ENCODE measurements at places on chromosomes 4 and X.

GRCh38 chr4:171246948-171247347 lies 566.3 kb upstream of the GALNTL6 start:
- DNase-seq: no peak

GRCh38 chrX:10098270-10098713 lies 58.5 kb upstream of the CLCN4 start:
- no peak for DNase-seq

DNA sequence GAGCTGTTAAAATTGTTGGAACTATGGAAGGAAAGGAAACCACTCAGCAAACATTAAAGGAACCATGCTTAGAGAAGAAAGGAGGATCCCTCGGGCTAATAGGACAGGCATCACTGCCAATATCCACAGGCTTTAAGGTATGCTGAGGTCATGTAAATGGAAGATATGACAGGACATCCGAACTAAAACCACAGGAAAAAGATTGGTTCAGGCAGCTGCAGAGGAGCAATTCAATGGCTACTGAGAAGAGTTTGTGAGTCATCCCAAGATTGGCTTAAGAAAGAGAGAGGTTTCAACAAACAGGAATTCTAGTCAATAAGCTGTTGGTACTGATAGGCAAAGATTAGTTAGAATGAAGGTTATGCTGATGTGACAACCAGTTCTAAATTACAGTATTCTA lies 106.4 kb upstream of the FAM241A start:
- no peak for DNase-seq

- no peak for DNase-seq
Measured at GRCh38 chr4:148330161-148330560, 112.1 kb downstream of the NR3C2 start.

DNA sequence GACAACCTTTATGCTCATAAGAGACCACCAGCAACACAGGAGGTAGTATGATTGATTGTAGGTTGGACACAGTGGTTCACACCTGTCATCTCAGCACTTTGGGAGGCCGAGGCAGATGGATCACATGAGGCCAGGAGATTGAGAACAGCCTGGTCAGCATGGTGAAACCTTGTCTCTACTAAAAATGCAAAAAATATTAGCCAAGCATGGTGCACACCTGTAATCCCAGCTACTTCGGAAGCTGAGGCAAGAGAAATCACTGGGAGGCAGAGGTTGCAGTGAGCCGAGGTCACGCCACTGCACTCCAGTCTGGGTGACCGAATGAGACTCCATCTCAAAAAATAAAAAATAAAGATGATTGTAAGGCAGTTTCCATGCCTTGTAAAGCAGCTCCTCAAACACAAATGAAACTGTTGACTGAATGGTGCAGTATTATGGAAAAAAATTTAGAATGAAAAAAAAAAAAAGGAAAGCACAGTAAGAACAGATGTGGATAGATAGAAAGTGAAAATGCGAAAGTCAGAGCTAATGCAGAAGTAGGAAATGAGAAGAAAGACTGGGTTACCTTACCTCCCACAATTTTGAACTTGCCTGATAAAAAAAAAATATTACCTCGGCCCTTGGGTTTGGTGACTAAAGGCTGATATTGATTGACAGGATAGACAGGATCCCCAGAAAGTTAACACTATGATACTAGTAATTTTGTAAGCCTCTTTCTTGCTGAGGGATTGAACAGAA lies 249.2 kb upstream of the TRAM1L1 start:
- no peak for DNase-seq

GRCh38 chrX:23766650-23767551 lies 16.1 kb upstream of the SAT1 start:
- DNase-seq: no peak

GRCh38 chrX:69493193-69493592 lies 10.9 kb upstream of the NALF2 start:
- DNase-seq: no peak

DNA sequence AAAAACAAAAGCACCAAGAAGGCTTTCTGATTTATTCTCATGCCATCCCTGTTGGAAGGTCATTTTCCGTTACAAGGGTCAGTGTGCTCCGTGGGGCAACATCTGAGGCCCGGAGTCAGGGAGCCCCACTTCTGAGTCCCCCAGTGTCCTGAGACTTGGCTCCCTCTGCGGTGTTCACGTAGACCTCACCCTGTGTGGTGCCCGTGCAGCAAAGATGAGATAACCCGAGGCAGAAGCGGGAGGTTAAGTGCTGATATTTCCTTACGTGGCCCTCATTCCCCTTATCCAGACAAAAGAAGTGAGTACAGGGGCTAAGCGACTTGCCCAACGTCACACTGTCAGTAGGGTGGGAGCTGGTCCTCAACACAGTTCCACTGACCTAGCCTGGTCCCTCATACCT lies 3.5 kb downstream of the JAKMIP1 start:
- DNase-seq: no peak

DNA sequence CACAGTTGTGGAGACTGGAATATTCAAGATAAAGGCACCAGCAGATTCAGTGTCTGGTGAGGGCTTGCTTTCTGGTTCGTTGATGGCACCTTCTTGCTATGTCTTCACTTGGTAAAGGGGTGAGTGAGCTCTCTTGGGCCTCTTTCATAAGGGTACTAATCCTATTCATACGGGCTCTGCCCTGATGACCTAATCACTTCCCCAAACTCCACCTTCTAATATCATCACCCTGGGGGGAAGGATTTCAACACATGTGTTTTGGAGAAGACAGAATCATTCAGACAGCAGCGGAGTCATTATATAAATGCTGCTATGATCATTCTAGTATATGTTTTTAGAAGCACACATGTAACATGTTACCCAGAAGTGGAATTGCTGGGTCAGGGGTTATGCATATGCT lies 295.3 kb upstream of the CTSO start:
- DNase-seq: no peak

DNA sequence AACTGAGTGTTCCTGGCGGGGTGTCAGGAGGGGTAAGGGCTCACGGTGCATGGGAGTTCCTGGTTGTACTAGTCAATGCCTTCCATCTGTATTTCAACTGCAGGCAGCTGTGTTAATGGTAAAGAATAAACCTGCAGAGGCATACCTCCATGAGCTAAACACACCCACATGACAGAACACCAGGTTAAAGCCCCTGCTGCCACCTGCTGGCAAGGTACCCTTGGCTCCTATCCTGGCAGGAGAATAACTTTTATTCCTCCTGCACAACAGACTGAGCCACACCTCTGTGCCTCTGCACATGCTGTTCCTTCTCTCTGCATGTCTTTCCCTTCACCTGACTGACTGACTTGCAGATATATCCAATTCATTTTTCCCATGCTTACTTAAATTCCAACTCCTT lies 11.1 kb downstream of the ITIH6 start:
- DNase-seq: no peak

- no peak for DNase-seq
Measured at GRCh38 chrX:39304746-39305145, 503.5 kb downstream of the MID1IP1 start.

GRCh38 chrX:12309040-12309743 lies 170.9 kb downstream of the FRMPD4 start:
- no peak for DNase-seq

DNA sequence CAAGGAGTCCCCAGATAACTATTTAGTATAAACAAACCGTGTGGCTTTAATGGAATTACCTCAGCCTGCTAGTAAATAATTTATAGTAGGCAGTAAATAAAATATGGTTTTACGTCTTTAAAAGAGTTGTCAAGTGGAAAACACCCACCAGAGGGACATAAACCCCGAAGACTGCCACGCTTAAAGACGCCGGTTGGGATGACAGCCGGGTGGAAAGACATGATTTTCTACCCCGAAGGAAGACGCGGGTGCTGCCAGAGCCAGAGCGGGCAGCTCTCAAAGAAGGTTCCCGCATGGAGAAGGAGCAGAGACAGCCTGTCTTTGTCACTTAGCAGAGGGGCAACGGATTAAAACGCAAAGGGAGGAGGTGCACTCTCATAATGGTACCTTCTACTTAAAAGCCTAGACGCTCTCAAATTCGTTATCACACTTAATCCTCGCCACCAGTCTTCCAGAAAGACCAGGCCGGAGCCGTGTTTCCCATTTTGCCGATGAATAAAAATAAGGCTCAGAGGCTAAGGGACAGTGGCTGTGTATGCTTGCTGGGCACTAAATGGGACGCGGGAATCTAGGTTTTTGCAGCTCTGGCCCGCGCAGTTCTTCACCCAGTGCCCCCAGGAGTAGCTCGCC lies 140.5 kb upstream of the ZIC3 start:
- no peak for DNase-seq

GRCh38 chr4:131207589-131207988 lies 1941.5 kb upstream of the PCDH10 start:
- DNase-seq: no peak

- no peak for DNase-seq
Measured at GRCh38 chrX:143648705-143649104, 12.8 kb upstream of the SLITRK4 start.

DNA sequence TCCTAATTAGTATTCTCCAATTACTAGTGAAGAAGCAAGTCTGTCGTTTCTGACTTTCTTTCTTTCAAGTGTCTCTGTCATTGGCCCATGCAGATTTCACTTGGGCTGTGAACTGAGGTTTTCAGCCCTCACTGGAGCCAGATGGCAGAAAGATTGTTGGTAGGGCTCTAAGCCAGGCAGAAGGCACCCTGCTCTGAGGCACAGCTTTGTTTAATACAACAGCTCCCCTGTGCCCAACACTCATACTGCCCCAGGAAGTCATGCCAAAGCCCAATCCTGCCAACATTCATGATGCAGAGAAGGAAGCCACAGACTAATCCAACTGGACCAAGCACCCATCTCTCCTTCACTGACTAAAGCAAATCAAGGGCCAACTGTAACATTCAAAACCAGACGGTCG lies 117.1 kb upstream of the FRG1 start:
- DNase-seq: no peak

DNA sequence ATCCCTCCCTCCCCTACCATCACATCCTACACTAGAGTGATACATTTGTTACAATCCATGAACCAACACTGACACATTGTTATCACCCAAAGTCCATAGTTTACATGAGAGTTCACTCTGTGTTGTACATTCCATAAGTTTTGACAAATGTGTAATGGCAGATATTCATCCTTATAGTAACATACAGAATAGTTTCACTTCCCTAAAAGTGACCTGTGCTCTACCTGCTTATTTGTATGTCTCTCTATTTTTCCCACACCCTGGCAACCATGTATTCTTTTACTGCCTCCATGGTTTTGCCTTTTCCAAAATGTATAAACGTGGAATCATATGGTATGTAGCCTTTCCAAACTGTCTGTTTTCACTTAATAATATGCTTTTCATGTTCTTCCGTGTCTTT lies 42.2 kb upstream of the HPGD start:
- DNase-seq: no peak

DNA sequence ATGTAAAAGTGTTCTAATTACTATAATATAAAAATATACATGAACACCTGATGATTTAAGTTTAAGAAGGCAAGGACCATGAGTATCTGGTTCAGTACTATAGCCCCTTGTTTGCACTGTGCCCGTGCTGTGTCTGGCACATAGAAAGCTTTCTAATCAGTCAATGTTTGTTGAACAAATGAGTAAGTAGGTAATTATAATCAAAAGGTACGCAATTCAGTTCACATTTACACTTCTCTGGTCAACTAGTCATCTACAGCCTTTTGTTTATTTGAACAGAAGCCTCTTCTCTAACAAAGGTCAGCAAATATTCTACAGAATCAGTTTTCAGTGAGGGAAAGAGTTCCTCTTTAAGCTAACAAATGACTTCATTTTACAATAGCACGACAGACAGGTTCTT lies 523.3 kb downstream of the SMARCA1 start:
- no peak for DNase-seq

GRCh38 chr4:182291597-182292270 lies 48.5 kb downstream of the TENM3 start:
- no peak for DNase-seq

- no peak for DNase-seq
Measured at GRCh38 chr4:23888421-23889319, 1.2 kb downstream of the PPARGC1A start.

GRCh38 chrX:28586286-28586685 lies 960 bp upstream of the IL1RAPL1 start:
- DNase-seq: no peak

- DNase-seq: no peak
Measured at GRCh38 chrX:6225911-6226595, 2.6 kb downstream of the NLGN4X start.

DNA sequence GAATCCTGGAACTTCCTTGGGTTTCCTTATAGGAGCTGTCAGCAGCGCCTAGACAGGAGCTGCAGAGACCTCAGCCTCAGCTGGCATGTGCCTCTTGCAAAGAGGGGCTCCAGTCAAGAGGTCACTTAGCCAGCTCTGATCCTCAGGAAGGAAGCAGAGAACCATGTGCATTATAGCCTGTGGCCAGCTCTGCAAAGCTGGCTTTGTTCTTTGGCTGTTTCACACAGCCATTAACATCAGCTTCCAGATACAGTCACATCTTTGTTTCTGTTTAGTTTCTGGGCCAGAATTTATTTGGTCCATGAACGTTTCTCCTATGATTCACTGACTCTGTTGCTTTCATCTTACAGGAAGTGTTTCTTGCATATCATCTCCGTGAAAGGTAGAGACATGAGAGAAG lies 92.4 kb downstream of the CC2D2A start:
- no peak for DNase-seq

- no peak for DNase-seq
Measured at GRCh38 chr4:168531305-168531704, 34.5 kb downstream of the PALLD start.

- no peak for DNase-seq
Measured at GRCh38 chrX:14777525-14777924, 95.3 kb downstream of the FANCB start.

DNA sequence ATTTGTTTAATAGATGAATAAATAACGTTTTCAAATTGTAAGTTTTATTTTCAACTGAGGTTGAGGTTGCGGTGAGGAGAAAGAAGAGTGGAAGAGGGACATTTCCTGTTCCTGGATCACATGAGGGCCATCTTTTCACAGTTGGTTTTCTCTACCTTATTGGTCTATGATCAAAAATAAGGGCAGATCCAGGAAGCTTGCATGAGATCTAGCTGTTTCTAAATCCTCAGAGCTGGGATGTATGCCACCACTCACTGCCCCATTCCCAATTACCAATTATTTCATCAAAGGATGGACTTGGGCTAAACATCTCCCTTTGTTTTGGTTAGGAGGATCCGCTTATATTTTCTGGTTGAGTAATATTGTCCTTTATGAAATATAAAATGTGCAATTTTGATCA lies 104.8 kb upstream of the TLL1 start:
- no peak for DNase-seq

- no peak for DNase-seq
Measured at GRCh38 chr4:86564795-86565194, 29.3 kb upstream of the PTPN13 start.

DNA sequence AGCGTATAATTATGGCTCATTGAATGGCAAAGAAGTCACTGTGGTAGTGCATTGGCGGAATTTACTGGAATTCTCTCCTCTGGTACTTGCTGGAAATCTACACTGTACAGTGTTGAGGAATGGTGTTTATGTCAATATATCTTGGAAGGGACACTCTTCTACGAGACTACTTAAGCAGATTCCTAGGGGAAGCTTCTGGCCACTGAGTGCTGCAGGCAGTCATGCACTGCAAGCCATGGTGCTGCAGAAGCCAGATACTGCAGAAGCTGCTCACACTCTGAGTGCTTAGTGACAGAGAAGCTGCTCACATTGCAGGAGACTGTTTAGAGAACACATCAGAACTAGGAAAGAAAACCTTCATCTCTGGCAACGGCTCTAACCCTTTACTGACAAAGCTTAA lies 725.0 kb downstream of the CCSER1 start:
- no peak for DNase-seq

Measured in H1 (cell line).